ENCODE measurements at places on chromosomes 5 and 9. TPM values are rescaled to one million over a fixed set of nuclear protein-coding genes. Genes with fewer than 3 reads are reported as not detected.

DNA sequence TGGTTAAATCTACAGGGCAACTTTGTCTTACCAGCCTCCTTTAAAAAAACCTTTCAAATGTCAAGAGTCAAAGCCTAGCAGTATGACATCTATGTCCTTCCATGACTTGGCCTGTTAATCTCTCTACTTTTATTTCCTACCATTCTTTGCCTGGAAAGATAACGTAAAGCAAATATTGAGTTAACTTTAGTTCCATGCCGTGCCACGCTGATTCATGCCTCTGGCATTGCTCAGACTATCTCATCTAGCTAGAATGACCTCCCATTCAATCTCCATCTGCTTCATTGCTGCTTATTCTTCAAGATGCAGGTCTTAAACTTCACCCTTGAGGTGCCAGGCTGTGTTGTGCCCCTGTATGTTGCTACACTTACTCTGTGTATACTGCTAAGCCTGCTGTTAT, 729.8 kb downstream of the EFNA5 start:
- H3K27me3 ChIP-seq: no peaks in the 10 kb centered on the region
- DNase-seq: no peak
- no peak overlapping the region for H3K4me3 ChIP-seq
- H3K36me3 ChIP-seq: no peaks in the 10 kb centered on the region
- H3K27ac ChIP-seq: no peak overlapping the region
- H3K4me1 ChIP-seq: no peaks in the 10 kb centered on the region

Gene GFI1B
- total RNA-seq: 53.6 TPM

Gene HMMR
- total RNA-seq: 48.5 TPM

Gene SKP2
- 28.2 TPM for total RNA-seq

DNA sequence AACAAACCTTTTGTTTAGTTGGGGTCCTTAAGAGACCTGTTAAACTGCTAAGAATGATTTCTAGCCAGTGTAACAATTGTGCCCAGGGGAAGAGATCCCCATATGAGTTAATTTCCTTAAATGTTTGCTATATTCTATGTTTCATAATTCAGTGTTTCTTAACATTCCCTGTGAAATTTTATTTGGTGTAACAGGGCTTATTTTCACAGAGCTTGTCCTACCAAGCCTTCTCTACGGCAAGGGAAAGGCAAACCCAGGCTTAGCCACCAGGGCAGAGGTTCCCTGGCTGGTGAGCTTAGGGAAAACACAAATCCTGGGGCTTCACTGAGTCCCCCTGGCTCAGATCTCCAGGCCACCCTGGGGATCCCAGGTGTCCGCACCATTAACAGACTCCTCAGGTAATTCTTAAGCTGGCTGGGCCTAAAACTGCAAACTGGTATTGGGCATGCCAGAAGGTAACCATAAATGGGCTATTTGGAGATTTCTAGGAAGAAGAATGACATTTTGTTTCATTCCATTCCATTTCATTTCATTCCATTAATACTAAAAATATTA, 17.0 kb upstream of the LCP2 start:
- no peak overlapping the region for H3K4me3 ChIP-seq
- H3K27ac ChIP-seq: no peak overlapping the region
- no peaks in the 10 kb centered on the region for H3K36me3 ChIP-seq
- H3K27me3 ChIP-seq: no peaks in the 10 kb centered on the region
- DNase-seq: no peak

GRCh38 chr9:35257986-35258659, 96.3 kb downstream of the UNC13B start:
- no peaks in the 10 kb centered on the region for H3K27me3 ChIP-seq
- no peaks in the 10 kb centered on the region for H3K36me3 ChIP-seq
- peak overlapping the region; percentile 41 for H3K4me3 ChIP-seq
- no peak for DNase-seq

Gene ZNF622
- 12.8 TPM for total RNA-seq

Gene CFAP77
- total RNA-seq: not detected

Gene MAST4
- total RNA-seq: 9.5 TPM

GRCh38 chr5:9623661-9624060, 6.5 kb downstream of the TAS2R1 start:
- peaks cover 7% of the 10 kb centered on the region for H3K27me3 ChIP-seq
- no peak for DNase-seq
- no peaks in the 10 kb centered on the region for H3K36me3 ChIP-seq
- no peak overlapping the region for H3K27ac ChIP-seq

DNA sequence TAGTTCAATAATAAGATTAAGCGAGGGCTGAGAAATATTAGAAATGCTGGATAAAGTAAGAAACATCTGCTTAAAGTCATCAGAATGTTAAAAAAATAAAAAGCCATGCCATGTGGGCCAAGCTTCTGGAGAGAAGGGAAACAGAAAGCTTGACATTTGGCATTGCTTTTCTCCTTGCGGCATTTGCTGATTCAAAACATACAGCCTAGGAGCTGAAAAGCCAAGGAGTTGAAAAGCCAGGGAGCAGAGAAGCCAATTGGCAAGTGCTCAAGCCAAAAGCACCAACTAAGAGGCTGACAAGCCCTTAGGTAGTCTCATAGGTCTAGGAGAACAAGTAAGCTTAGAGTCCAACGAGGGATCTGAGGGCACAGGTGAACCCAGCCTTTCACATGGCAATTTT, 754.3 kb downstream of the TLE4 start:
- H3K27ac ChIP-seq: no peak overlapping the region
- H3K27me3 ChIP-seq: no peaks in the 10 kb centered on the region
- DNase-seq: no peak
- H3K36me3 ChIP-seq: no peaks in the 10 kb centered on the region
- H3K4me1 ChIP-seq: no peaks in the 10 kb centered on the region
- no peak overlapping the region for H3K4me3 ChIP-seq

DNA sequence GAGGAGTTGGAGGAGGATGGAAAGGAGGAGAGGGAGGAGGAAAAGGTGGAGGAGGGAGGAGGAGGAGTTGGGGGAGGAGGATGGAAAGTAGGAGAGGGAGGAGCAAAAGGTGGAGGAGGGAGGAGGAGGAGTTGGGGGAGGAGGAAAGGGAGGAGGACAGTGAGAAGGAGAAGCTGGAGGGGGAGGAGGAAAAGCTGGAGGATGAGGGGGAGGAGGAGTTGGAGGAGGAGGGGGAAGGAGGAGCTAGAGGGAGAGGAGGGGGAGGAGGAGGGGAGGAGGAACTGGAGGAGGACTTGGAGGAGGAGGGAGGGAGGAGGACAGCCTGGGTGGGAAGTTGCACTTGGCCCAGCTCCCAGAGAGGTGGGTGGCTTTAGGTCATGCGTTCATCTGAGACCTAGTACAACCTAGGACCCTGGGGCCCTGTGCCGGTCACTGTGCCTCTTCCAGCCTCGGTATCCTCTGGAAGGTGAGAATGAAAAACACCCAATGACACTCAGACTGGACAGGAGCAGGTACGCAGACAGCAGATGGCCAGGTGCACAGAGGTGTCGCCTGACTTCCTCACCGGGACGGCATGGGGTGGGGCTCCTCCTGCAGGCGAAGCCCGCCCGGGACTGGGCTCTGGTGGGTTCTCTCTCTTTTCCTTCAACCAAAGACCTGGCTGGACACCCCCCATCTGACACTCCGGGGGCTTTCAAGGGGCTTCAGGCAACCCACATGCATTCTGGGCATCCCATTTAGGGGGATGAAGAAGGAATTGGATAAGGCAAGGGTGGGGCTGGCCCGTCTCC, 12.2 kb upstream of the SLC2A6 start:
- no peak overlapping the region for H3K27ac ChIP-seq
- no peaks in the 10 kb centered on the region for H3K27me3 ChIP-seq
- DNase-seq: no peak
- no peaks in the 10 kb centered on the region for H3K36me3 ChIP-seq

DNA sequence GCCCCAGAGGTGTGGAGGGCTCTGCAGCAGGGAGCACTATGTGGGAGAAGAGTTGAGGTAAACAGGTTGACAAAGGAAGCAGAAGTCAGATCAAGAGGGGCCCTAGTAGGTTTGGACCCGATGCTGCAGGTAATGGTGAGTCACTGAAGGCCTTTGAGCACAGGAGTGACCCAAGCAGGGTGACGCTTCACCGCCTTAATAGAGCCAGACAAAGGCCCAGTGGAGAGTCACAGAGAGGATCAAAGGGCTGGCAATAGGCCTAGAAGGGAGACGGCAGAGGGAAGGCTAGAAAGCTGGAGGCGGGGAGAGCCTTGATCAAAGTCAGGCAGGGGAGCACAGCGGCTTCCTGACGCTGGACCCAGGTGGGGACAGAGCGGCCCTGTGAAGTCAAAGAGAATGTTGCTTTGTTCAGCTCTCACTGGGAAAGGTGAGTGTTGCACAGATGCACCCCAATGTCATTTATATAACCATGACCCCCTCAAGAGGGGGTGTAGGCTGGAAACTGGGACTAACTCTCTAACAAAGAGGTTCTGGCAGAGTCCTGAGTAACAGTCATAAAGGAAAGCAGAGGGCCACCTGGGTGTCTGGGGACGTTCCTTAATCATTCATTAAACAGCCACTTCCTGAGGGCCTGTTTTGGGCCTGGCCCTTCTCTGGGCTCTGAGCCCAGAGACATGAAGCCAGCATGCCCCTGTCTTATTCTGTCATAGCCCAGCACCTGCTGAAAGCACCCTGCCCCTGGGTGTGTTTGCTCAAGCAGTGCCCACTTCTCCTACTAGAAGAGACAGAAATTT, 9.8 kb upstream of the CPLX2 start:
- no peak overlapping the region for H3K27ac ChIP-seq
- no peak overlapping the region for H3K4me3 ChIP-seq
- H3K36me3 ChIP-seq: no peaks in the 10 kb centered on the region
- no peaks in the 10 kb centered on the region for H3K27me3 ChIP-seq

Gene IRX4
- total RNA-seq: not detected

DNA sequence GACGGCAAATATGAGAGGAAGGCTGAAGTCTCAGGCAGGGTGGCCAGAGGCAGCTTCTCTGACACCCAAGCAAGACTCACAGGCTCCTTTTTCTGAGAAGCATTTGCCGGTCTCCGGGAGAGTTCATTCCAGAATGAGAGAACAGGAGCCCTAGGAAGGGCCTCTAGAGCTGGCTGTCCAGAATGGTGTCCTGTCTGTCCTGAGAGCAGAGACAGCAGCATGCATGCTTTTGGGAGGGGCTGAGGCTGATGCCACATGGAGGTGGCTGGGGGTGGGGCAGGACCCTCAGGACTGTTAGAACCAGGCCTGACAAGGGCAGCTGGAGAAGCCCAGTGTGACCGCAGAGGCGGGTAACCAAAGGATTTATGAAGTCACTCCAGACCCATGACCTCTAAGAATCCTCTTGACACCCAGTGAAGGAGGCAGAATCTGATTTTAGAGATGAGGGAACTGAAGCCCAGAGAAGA, 60.0 kb downstream of the SHB start:
- no peaks in the 10 kb centered on the region for H3K27me3 ChIP-seq
- peaks cover 5% of the 10 kb centered on the region for H3K36me3 ChIP-seq
- no peak for DNase-seq
- H3K4me1 ChIP-seq: peaks cover 28% of the 10 kb centered on the region
- no peak overlapping the region for H3K4me3 ChIP-seq

DNA sequence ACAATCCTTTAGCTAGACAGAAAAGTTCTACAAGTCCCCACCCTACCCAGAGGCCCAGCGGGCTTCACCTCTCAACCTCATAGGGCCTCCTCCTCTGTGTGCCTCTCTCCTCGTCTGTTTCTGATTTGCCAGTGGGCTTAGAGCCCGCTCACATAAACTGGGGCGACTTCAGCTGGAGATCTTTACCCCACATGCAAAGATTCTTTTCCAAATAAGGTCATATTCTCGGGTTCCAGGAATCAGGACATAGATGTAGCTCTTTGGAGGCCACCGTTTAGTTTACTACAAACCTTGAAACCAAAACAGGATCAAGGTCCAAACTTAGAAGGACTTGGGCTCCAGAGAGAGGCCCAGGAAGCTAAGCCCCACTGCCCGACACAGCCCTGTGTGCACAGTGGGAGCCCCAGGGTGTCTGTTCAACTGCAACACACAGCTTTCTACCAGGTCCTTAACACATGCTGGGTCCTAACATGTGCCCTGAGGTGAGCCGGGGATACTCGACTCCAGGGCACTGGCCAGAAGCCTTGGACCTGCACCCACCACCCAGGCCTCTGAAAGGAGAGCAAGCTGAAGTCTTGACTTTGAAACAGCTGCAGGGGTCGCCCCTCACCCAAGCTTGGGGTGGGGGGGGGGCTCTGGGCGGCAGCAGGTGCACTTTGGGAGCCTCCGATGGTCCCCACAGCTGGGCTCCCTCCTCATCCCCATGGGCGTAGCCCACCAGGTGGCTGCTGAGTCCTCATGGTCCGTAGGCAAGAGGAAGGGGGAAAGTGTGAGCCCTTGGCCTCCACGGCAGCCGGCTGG, 26.8 kb upstream of the SLC12A7 start:
- peaks cover 17% of the 10 kb centered on the region for H3K4me1 ChIP-seq
- no peaks in the 10 kb centered on the region for H3K27me3 ChIP-seq
- H3K4me3 ChIP-seq: no peak overlapping the region
- no peak for DNase-seq

GRCh38 chr5:116035123-116035522, 2.9 kb downstream of the ARL14EPL start:
- H3K4me3 ChIP-seq: no peak overlapping the region
- H3K27me3 ChIP-seq: no peaks in the 10 kb centered on the region
- no peaks in the 10 kb centered on the region for H3K36me3 ChIP-seq
- no peak for DNase-seq
- no peak overlapping the region for H3K27ac ChIP-seq

Gene F2RL2
- 0.08 TPM for total RNA-seq

Gene GSN
- 63.2 TPM for total RNA-seq

DNA sequence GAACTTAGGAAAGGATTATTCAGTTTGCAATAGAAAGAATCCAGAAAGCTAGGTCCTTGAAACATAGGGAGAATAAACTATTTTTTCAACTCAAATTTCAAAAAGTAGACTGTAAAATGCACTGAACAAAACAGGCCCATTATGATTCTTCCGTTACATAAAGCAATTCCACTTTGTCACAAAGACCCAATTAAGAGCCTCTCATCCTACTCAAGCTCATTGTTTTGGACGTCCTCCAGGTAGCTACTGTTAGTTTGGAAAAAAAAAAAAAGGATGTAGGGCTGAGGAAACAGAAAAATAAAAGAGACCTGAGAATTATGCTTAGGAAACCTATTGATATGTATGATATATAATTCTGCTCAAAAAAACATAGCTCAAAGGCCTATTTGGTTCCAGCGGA, 74.0 kb downstream of the DIRAS2 start:
- no peaks in the 10 kb centered on the region for H3K36me3 ChIP-seq
- no peak for DNase-seq
- H3K4me1 ChIP-seq: no peaks in the 10 kb centered on the region
- no peaks in the 10 kb centered on the region for H3K27me3 ChIP-seq
- H3K27ac ChIP-seq: no peak overlapping the region

GRCh38 chr5:1755321-1755949, 44.2 kb downstream of the MRPL36 start:
- H3K27me3 ChIP-seq: peaks cover 4% of the 10 kb centered on the region
- no peaks in the 10 kb centered on the region for H3K4me1 ChIP-seq
- no peak for DNase-seq
- H3K4me3 ChIP-seq: no peak overlapping the region
- no peaks in the 10 kb centered on the region for H3K36me3 ChIP-seq
- no peak overlapping the region for H3K27ac ChIP-seq

GRCh38 chr9:89440951-89441654, 56.8 kb downstream of the SEMA4D start:
- H3K27ac ChIP-seq: no peak overlapping the region
- no peaks in the 10 kb centered on the region for H3K36me3 ChIP-seq
- no peak for DNase-seq

Gene CRB2
- total RNA-seq: not detected

Gene SMIM32
- total RNA-seq: not detected

- no peaks in the 10 kb centered on the region for H3K36me3 ChIP-seq
- peaks cover 23% of the 10 kb centered on the region for H3K4me1 ChIP-seq
- no peak overlapping the region for H3K27ac ChIP-seq
- H3K4me3 ChIP-seq: no peak overlapping the region
These were observed 49.8 kb upstream of the PALM2AKAP2 start for GRCh38 chr9:109730228-109730627.

Gene SLC6A7
- not detected for total RNA-seq

Gene ABO
- 0.75 TPM for total RNA-seq

- no peak for DNase-seq
- no peak overlapping the region for H3K4me3 ChIP-seq
- H3K36me3 ChIP-seq: no peaks in the 10 kb centered on the region
- H3K4me1 ChIP-seq: no peaks in the 10 kb centered on the region
These were observed 218.6 kb downstream of the TMEM38B start for GRCh38 chr9:105912863-105913516.
